ENCODE measurements at places on chromosomes 1 and 21. TPM values are rescaled to one million over a fixed set of nuclear protein-coding genes. Genes with fewer than 3 reads are reported as not detected.

SYTL1 gene
- under 0.01 TPM for total RNA-seq

ALG14 gene
- 2.8 TPM for total RNA-seq

LCE1C gene
- not detected for total RNA-seq

SLC25A34 gene
- total RNA-seq, result 0.42 TPM

FCAMR gene
- total RNA-seq, result not detected

CRYAA gene
- total RNA-seq, result not detected

HPCAL4 gene
- total RNA-seq, result not detected

AQP10 gene
- 0.13 TPM for total RNA-seq

CNR2 gene
- not detected for total RNA-seq

RSPO1 gene
- total RNA-seq, result not detected

SPRR2G gene
- total RNA-seq, result not detected

FUCA1 gene
- 11.9 TPM for total RNA-seq

GNAI3 gene
- 21.4 TPM for total RNA-seq

SPRR5 gene
- total RNA-seq, result not detected

SERINC2 gene
- 1.3 TPM for total RNA-seq

HNRNPR gene
- 130 TPM for total RNA-seq

SAMD13 gene
- 2.6 TPM for total RNA-seq

TATDN3 gene
- 10.9 TPM for total RNA-seq

CHIA gene
- not detected for total RNA-seq

PROK1 gene
- total RNA-seq, result not detected

SLAMF6 gene
- total RNA-seq, result not detected

NMNAT2 gene
- total RNA-seq, result 0.14 TPM

CDCA8 gene
- 22.2 TPM for total RNA-seq

TCP10L gene
- total RNA-seq, result not detected

SPRR1B gene
- not detected for total RNA-seq

TCEA3 gene
- 1.1 TPM for total RNA-seq

PROX1 gene
- total RNA-seq, result 0.49 TPM

HCRTR1 gene
- 0.53 TPM for total RNA-seq

C1QTNF12 gene
- total RNA-seq, result not detected

RAB7B gene
- total RNA-seq, result 0.59 TPM

SLC44A5 gene
- total RNA-seq, result 3.0 TPM

NEK2 gene
- 19.7 TPM for total RNA-seq

UTP11 gene
- total RNA-seq, result 55.9 TPM

All from pulmonary artery endothelial cell (primary cell).